ENCODE measurements at places on chromosomes 16 and 17. TPM values are rescaled to one million over a fixed set of nuclear protein-coding genes. Genes with fewer than 3 reads are reported as not detected.
A peak's percentile ranks its signal among the peaks of the same experiment; 100 is the strongest.

GRCh38 chr17:67096609-67097008 is 52.3 kb downstream of the CACNG1 start:
- no peak for DNase-seq

DNA sequence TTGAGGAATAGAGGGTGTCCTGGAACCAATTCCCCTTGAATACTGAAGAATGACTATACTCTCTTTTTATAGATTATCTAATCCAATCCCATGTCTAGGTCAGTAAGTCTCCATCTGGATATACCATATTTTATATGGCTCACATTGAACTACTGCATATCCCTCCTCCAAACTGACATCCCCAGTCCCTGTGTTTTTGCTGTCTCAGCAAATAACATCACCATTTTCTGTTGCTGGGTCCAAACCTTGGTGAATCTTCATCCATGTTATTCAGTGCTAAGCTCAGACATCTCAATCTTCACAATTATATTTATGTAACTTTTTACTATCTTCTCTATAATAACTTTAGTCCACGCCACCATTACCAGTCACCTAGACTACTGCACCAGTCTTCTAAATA is 269.6 kb upstream of the CNTNAP4 start:
- DNase-seq: no peak

GRCh38 chr16:3021449-3022207 is 1.5 kb downstream of the TNFRSF12A start:
- DNase-seq: peak; percentile 93

The MAP1LC3B gene
- total RNA-seq: 76.1 TPM

The SEZ6L2 gene
- total RNA-seq: 9.2 TPM

The FADS6 gene
- total RNA-seq: not detected

The DLX4 gene
- total RNA-seq: not detected
